Uterine smooth muscle cell (primary cell): ENCODE measurements at places on chromosomes 2 and 18. TPM values are rescaled to one million over a fixed set of nuclear protein-coding genes. Genes with fewer than 3 reads are reported as not detected.

Gene CRYBA2
- total RNA-seq, result not detected in 2 replicates

Gene SULT6B1
- total RNA-seq, result not detected in 2 replicates

Gene FBXO48
- total RNA-seq, result 0.37 and 0.66 TPM in 2 replicates

Gene DNAJC27
- total RNA-seq, result 6.0 and 7.2 TPM in 2 replicates

Gene BARD1
- total RNA-seq, result 34.5 and 43.1 TPM in 2 replicates

Gene NOP58
- 53.5 and 87.9 TPM in 2 replicates for total RNA-seq

Gene COLEC11
- total RNA-seq, result under 0.01 TPM in 1 of 2 replicates, not detected in the other

Gene TSPYL6
- not detected in 2 replicates for total RNA-seq

Gene RSAD2
- 1.00 and 1.5 TPM in 2 replicates for total RNA-seq

Gene NOSTRIN
- 0.11 and 0.12 TPM in 2 replicates for total RNA-seq
